Coronary artery (tissue), 2 donors: ENCODE measurements at places on chromosomes 1 and 21.

DNA sequence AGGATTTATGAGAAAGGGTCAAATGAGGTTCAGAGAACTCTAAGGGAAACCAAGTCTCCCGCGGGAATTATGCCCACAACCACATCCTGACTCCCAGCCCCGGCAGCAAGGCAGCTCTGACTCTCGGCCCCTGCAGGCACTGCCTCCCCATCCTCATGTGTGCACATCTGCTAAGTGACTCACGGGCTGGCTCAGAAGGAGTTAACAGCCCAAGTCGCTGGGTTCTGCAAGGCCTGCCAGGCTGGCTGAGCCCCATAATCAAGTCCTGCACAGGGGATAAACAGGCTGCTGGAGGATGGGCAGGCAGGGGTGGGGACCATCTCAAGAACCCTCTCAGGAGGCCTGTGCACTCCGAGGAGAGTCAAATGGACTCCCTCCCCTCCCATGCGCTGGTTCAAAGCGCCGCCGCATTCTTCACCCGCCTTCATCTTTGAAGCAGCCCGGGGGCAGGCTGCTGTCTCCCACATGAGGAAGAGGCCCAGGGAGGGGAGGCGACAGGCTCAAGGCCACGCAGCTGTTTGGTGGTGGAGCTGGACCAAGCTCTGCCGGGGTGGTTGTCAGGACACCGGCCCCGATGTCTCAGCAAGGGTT is 344.3 kb downstream of the MATN1 start:
- peak; percentile 58 for DNase-seq

DNA sequence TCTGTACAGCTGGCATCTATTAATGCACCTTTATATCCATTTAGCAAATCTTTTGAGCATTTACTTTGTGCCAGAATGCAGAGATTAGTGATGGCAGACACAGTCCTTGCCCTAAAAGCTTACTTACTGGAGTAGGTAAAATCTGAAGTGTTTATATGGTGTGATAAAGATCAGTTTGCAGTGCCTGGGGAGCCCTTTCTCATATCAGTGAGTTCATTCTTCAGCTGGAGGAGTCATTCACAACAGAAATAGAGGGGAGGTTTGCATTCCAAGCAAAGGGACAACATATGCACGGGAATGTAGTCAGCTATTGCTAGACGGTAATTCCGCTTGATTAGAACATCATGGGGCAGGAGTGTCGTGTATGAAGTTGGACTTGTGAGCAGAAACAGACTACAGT is 8.4 kb downstream of the SLC35F3 start:
- DNase-seq, result no peak

- DNase-seq, result no peak
These were observed 1.1 kb downstream of the SGIP1 start for GRCh38 chr1:66535061-66535460.

DNA sequence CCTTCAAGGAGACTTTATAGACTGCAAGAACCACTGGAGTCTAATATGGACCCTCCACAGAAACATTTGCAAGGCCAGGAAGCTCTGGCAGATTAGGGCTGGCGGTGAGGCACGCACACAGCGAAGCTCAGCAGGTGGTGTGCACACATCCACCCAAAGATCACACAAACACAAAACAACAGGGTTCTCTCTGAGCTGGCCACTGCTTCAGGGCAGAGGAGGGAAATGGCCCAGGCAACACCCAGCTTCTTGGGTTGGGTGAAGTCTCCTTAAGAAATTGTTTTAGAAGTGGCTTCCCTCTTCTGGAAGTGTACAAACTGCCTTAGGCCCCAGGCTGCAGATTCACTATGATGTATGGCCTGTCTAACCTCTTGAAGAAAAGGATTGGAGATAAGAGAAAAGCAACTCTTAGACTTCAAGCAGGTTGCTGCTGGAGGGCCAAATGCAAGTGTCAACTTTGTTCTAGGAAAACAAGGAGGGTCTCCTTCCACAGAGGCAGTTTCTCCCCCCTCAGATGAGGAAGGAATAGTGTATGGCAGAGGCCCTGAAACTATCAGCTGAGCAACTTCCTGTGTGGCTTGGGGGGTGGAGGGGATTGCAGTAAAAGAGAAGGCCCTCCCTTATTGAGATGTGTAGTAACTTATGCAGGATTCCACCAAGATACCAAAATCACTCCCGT is 2.0 kb downstream of the RCSD1 start:
- no peak for DNase-seq

- DNase-seq, result no peak
These were observed 1420.4 kb upstream of the PRMT6 start for GRCh38 chr1:105636052-105636451.

DNA sequence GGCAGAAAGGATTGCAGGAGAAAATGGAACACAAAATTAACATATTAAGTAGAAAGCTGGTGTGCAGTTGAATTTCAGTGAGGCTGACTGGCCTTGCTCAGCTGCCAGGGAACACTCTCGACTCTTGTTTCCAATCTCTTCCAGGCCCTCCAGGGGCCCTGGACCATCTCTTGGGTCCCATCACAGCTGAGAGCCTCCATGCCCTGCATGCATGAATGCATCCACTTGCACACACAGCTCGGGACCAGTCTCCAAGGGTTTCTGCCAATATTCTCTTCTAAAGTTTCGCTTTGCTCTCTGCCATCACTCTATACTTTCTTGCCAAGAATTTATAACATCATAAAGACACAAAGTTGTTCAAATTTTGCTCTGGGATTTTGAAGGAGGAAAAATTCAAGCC is 200.3 kb downstream of the DSCAM start:
- DNase-seq, result no peak

GRCh38 chr1:194931166-194931565 is 1677.1 kb downstream of the KCNT2 start:
- no peak for DNase-seq

DNA sequence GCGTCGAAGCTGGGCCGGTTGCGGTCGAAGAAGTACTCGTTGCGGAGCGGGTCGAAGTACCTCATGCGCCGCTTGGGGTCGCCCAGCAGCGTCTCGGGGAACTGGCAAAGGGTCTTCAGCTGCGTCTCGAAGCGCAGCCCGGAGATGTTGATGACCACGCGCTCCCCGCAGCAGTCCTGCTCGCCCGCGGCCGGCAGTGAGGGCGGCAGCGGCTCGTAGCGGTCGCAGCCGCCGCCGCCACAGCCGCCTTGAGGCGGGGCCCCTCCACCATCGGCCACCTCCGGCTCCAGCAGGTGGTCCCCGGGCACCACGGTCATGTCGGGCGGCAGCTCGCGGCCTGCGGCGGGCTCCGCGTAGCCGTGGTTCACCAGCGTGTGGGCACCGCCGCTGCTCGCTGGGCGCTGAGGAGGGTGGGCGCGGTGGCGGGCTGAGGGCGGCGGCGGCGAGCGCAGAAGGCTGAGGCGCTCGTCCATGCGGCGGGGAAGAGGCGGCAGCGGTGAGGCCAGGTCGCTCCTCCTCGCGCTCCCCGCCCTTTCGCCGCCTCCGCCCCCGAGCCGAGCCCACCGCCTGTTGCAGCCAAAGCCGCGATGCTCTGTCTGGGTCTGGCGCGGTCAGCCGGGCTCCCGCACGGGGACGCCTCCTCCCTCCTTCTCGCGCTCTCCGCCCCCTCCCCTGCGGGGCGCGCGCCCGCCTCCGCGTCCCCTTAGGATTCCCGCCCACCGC is at the start of gene KCNA3:
Gene KCNA3 (minus strand): TSS at position 604 of the 723 bp plus-strand sequence. CDS start 131 bp downstream, at position 473.
- DNase-seq, result no peak

GRCh38 chr1:161266202-161266601 is 7.7 kb downstream of the PCP4L1 start:
- DNase-seq, result no peak

DNA sequence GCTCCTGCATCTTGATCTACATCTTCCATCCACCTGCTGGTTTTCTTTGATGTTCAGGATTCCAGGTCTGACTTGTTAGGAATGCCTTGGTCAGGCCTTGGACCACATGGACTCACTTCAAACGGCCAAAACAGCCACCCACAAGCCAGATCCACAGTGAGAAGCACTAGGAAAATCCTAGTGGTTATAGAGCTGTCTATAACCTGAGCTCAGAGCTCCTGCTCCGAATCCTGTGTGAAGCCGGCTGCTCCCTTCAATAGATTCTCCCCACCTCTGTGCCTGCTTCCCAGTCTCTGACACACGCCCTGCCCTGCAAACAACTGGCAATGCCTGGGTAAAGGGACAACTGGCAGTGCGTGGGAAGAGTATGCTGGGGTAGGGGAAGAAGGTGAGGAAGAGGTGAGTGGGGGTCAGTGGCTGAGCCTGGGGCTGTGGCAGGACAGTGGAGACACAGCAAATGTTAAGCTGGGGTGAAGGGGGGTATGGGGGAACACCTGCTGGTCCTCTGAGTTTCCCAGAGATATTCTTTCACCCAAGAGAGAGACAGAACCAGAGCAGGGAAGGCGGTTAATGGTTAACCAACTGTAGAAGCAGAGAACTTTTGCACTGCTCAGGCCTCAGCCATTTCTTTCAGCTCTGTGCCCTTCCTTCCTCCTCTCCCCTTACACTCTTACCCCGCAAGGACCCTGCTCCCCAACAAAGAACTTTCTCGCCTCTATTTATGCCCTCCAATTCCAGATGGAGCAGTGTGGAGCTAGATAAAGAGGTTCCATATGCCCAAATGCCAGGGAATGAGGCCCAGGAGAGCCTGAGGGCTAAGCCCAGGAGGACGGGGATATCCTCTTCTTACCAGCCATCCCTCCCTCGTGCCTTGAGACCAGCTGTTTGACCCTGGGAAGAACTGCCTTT is 4.5 kb downstream of the PLXNA2 start:
- peak; percentile 73 for DNase-seq

DNA sequence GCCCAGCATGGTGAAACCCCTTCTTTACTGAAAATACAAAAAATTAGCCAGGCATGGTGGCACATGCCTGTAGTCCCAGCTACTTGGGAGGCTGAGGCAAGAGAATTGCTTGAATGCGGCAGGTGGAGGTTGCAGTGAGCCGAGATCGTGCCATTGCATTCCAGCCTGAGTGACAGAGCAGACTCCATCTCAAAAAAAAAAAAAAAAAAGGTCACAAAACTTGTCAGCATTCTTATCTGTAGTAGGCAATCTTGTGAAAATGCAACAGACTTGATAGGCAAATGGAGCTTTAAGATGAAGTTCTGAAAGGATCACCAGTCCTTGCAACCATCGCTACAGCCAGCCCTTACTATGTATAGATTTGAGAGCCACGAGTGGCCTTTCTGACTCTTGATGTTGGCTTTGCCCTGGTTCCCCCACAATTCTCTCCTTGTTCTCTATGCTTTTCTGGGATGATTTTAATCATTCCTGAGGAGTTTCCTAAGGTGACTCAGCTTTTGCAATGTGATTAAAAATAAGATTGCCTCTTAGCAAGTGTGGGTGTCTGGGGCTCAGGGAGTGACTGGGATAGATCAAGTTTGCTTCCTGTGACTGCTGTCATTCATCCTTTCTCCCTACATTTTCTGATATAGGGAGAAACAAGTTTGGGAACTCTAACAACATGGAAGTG is 7.1 kb upstream of the MAP1LC3C start:
- no peak for DNase-seq

GRCh38 chr1:67672260-67672803 is 12.7 kb upstream of the GADD45A start:
- no peak for DNase-seq

- no peak for DNase-seq
These were observed 300.9 kb downstream of the LMX1A start for GRCh38 chr1:165055581-165055980.

GRCh38 chr1:14810595-14811361 is 212.3 kb downstream of the KAZN start:
- no peak for DNase-seq

- DNase-seq, result no peak
These were observed 15.1 kb upstream of the FOXJ3 start for GRCh38 chr1:42350086-42350485.
